ENCODE measurements at places on chromosomes 11 and 22.

GRCh38 chr22:23059284-23059948 is 10.9 kb upstream of the GNAZ start:
- DNase-seq = no peak

DNA sequence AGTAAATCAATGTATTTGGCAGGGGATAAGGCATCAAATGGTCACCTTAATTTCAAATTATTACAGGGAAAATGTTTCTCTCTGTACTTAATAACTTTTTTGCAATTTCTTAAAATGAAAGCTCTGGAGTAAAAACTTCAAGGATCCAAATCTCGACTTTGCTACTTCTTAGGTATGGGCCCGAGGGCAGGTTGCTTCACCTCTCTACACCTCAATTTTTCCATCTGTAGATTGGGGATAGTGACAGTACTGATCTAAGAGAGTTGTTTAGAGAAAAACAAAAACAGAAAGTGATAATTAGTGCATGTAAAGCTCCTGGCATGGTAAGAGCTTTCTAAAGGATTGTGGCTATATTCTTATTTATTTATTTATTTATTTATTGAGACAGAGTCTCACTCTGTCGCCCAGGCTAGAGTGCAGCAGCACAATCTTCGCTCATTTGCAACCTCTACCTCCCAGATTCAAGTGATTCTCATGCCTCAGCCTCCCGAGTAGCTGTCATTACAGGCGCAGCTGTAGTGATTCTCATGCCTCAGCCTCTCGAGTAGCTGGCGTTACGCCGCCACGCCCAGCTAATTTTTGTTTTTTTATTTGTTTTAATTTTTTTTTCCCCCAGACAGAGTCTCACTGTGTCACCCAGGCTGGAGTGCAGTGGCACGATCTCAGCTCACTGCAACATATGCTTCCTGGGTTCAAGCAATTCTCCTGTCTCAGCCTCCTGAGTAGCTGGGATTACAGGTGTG is 2.3 kb upstream of the TFIP11 start:
- no peak for DNase-seq

- DNase-seq = no peak
Observed at GRCh38 chr11:36389811-36390210, 93.7 kb downstream of the PRR5L start.

- DNase-seq = no peak
Observed at GRCh38 chr11:133819746-133820315, 25.5 kb downstream of the SPATA19 start.

- no peak for DNase-seq
Observed at GRCh38 chr22:26921726-26922125, 264.3 kb downstream of the MIAT start.

GRCh38 chr11:123973816-123974215 is 3.8 kb downstream of the OR10S1 start:
- no peak for DNase-seq

DNA sequence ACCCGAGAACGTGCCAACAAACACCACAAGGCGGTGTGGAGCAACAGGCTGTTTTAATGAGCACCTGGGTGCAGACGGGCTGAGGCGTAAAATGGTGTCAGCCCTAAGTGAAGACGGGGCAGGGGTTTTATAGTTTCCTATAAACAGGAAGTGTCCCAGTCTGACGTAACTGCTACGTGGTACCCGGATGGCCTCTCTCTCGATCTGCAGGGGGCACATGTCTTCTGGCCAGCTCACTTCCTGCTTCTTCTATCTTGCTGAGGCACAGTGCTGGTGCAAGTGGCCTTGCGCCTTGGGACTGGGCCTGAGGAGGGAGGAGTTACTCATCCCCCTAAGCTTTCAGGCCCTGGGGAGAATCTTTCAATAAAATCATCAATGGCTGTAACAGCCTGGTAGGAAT is 20.9 kb downstream of the OOSP3 start:
- no peak for DNase-seq

DNA sequence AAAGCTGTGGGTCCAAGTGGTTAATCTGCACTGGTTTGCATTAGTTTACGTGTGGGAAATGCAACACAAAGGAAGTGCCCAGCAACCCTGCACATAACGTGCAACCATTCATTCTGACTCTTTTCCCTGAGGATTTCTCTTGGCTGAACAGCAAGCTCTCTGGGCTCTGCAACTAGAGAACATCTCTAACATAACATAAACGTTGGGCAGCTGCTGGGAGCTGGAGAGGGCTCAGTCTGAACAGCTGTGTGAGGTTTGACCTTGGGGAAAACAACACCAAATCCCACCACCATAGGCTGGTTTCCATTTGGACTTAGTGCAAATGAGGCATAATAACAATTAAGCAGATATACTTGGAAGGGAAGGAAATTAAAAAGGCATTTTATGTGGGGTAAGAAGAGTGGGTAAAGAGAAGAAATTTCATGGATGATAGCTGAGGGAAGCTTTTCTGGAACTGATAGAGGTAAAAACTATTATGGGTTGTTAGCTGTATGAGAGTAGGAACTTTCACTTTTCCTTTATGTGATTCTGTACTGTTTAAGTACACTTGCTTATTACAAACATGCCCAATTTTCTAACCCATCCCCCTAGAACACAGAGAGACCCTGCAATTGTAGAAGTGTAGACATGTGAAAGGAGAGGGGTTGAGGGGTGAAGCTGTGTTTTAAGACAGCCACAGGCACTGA is 76.2 kb downstream of the SNX19 start:
- DNase-seq = no peak

- DNase-seq = no peak
Observed at GRCh38 chr11:118511601-118512000, 15.7 kb upstream of the TTC36 start.

- no peak for DNase-seq
Observed at GRCh38 chr11:120686516-120686915, 175.0 kb downstream of the GRIK4 start.
